Stimulated activated CD8-positive, alpha-beta memory T cell treated with anti-CD3 and anti-CD28 coated beads, Interleukin-4, amount 100 ng/mL, for 48 hours (primary cell): ENCODE measurements at places on chromosomes 6 and 20.

DNA sequence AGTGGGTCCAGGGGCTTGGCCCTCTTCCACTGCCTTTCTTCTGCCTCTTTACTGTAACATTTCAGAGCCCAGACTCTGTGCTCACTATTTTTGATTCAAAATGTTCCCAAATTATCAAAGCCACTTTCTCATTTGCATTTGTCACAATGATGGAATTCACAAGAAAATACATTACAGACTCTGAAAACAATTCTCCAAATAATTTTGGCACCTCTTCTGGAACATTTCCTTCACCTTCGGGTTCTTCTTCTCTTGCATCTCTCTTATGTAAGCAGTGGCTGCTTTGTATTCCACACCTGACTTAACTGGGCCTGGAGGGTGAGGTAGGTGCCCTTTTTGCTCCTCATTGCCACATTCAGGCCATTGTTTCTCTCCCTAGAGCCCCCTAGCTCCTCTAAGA lies 30.0 kb downstream of the ZNF184 start:
- DNase-seq: no peak

GRCh38 chr6:136860043-136860442 lies 37.7 kb downstream of the PEX7 start:
- DNase-seq: no peak

DNA sequence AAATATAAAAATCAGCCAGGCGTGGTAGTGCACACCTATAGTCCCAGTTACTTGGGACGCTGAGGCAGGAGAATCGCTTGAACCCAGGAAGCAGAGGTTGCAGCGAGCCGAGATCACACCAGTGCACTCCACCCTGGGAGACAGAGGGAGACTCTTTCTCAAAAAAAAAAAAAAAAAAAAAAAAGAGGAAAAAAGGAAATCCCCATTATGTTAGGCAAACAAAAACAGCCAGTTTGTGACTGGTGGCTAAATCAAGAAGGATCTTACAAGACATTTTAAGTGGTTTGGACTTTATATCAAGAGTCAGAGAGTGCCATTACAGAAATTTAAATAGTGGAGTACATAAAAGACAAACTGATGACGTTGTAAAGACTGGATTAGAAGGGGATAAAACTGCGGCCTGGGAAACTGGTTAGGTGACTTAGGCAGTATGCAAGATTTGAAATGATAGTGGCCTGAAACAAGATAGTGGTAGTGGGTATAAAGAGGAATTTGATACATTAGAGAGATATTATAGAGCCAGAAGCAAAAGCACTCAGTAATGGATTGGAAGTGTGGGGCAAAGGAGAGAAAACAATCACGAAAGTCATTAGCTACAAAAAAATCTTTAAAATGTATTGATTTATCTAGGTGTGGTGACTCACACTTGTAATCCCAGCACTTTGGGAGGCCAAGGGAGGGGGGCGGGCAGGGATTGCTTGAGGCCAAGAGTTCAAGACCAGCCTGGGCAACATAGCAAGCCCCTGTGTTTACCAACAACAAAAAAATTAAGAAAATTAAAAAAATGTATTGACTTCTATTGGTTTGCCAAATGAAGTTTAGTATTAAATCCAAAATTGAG lies 1.7 kb upstream of the MYO6 start:
- DNase-seq: no peak

DNA sequence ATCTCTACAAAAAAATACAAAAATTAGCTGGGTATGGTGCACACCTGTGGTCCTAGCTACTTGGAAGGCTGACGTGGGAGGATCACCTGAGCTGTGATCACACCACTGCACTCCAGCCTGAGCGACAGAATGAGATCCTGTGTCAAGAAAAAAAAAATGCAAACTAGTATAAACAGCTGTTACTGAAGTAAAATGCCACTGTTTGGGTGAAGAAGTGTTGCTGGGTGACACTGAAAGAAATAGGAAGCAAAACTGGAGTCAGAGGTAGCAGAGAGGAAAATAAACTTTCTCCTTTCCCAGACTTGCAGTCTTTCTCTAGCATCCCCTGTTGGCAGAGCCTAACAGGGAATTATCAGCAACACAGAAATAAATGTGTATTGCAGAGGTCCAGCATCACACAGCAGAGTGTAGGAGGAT lies 241.2 kb upstream of the PREP start:
- DNase-seq: no peak

DNA sequence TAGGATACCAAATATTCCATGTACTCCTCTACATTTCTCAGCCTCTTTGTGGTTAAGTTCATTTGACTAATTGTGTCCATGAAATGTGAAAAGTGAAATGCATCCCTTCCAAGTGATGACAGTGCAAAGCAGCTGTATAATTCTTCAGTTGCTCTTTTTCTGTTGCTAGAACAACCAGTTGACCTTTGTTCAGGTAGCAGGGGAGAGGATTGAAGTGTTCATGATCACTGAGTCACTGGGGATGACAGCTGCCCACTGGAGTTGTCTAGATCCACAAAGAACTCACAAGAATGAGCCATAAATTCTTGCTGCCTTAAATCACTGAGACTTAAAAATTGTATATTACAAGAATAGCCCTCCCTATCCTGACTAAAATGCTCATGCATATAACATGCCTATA lies 254.6 kb downstream of the EPHA7 start:
- no peak for DNase-seq

GRCh38 chr6:90411292-90411781 lies 114.7 kb upstream of the BACH2 start:
- DNase-seq: peak; percentile 76

DNA sequence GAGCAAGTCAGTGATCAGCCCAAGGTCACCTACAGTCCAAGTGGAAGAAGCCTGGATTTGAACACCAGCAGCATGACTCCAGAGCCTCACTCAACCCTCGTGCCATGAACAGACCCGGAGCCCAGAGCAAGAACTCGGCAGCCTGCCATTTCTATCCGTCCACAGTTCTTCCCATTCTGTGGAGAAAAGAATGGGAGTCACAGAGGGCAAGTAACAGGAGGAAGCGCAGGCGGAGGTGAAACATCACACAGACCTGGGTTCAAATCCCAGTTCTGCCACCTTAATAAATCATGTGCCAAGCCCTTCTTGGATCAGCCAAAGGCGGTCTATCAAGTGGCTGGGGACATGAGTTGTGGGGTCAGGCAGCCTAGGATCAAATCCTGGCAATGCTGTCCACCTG lies 4.3 kb downstream of the PREX1 start:
- DNase-seq: no peak

GRCh38 chr20:40322941-40323340 lies 366.1 kb downstream of the MAFB start:
- no peak for DNase-seq

DNA sequence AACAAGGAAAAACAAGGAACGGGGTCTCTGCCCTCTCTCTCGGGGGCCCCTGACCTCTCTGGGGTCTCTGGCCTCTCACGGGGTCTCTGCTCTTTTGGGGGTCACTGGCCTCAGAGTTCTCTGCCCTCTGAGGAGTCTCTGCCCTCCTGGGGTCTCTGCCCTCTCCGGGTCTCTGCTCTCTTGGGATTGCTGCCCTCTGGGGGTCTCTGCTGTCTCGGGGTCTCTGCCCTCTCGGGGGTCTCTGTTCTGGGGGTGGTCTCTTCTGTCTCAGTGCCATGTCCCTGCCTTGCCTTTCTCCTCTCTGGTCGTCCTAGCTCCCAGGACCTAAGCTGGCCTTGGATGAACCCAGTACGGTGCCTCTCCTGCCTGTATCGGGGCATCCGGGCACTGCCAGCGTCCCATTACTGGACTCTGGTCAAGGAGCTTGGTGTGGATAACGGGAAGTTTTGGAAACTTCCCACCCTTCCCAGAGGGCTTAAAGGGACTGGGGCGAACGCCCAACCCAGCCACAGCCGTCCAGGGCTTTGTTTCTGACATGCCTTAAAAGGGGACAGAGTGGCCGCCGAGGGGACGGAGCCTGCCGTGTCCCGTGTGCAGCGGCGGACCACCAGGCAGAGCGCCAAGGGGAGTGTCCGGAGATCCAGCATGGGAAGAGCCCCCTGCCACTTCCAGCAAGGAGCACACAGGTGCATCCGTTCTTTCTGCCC lies 24.7 kb upstream of the MRGBP start:
- no peak for DNase-seq

GRCh38 chr6:395432-396125 lies 4.0 kb downstream of the IRF4 start:
- peak; percentile 29 for DNase-seq

DNA sequence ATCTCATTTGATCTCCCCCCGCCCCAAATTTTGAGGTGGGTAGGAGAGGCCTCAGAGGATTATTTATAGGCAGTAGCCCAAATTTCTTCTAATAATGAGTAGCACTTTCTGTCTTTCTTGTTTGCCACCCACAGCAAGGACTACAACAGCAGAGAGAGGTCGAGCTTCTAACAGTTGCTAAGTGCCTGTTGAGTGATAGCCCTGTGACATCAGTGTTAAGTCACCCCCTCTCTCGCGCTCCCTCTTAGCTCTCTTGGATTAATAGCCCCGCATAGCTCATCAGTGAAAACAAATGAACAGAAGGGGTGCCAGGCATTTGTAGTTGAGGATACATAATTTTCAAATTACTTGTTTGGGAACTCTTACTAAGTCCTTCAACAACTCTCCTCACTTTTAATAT lies 3.5 kb downstream of the ANKRD60 start:
- DNase-seq: no peak

DNA sequence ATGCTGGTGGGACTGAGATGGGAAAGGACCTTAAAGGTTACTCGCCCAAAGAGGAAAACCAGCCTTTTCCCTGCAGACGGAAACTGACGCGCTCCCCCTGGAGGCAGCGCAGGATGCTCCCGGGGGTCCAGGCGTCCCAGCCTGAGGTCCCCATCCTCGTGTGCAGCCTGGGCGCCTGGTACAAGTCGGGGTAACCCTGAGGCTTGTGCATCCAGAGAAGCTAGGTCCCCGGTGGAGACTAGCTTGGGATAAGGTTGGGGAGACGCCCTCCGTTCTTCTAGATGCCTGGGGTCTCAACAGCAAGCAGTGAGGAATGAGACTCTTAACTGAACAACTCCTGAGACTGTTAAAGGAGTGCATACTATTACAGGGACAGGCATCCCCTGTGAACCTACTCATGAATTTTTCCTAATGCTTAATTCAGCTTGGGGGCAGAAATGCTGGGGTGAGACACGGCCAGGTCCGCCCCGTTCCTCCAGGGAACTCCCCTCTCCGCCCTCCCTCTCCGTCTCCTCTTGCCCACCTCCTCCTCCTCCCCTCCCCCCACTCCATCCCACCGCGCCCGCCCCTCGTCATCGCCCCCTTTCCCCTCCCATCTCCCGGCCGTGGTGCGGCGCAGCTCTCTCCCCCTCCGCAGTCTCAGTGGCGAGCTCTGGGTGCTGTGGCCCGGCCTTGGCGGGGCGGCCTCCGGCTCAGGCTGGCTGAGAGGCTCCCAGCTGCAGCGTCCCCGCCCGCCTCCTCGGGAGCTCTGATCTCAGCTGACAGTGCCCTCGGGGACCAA lies at the start of gene PRSS35:
Gene PRSS35, plus strand, starts transcription at position 634 of the 781 bp plus-strand sequence. CDS start 10,908 bp downstream, outside the sequence.
- DNase-seq: peak; percentile 43

DNA sequence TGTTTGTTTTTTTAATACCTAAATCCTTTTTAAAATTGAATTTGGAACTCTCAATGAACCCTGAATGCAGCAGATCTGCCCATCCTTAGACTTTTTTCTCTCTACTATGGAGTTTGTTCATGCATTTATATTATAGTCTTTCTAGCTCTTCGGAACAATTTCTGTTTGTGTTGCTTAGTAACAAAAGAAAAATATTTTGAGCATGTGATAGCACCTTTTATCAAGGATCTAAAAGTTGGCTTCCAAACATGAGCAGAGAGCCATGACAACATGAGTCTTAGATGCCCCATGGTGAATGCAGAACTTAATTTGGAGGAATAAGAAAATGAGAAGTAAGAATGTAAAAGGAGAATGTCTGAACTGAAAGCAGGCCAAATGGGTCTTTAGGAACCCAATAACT lies 133.7 kb downstream of the EDN1 start:
- DNase-seq: no peak

- DNase-seq: no peak
Observed at GRCh38 chr6:133764008-133764753, 124.7 kb upstream of the TCF21 start.

DNA sequence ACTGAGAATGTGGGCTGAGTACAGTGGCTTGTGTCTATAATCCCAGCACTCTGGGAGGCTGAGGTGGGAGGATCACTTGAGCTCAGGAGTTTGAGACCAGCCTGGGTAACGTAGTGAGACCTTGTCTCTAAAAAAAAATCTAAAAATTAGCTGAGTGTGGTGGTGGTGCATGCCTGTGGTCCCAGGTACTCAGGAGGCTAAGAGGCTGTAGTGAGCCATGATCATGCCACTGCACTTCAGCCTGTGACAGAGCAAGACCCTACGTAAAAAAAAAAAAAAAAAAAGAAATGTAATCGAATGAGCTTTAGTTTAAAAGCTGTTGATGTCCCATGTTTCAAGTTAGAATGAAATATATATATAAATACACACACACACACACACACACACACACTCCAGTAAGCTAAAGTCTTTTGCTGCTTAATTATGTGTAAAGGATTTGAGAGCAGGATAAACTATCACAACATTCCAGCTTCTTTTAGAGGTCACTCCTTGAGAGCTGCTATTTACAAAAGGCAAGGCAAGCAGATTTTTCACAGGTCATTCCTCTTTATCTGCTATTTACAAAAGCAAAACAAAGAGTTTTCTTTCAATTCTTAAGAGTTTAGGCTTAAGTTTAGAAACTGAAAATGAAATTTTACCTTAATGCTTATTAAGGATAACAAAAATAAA lies 4.7 kb upstream of the MICAL1 start:
- no peak for DNase-seq

- DNase-seq: no peak
Observed at GRCh38 chr6:74320074-74320473, 624.1 kb downstream of the CD109 start.

GRCh38 chr6:118770835-118771234 lies 119.4 kb upstream of the CEP85L start:
- DNase-seq: no peak

GRCh38 chr6:88361298-88361697 lies 195.2 kb upstream of the CNR1 start:
- DNase-seq: no peak

- no peak for DNase-seq
Observed at GRCh38 chr20:2364044-2364443, 16.7 kb upstream of the TGM6 start.

GRCh38 chr20:43284486-43284885 lies 94.8 kb upstream of the PTPRT start:
- DNase-seq: no peak

- DNase-seq: no peak
Observed at GRCh38 chr6:38938741-38939140, 109.8 kb upstream of the GLP1R start.

GRCh38 chr6:169961772-169962561 lies 210.5 kb downstream of the ERMARD start:
- DNase-seq: peak; percentile 47

GRCh38 chr6:168050881-168051586 lies 28.0 kb downstream of the FRMD1 start:
- DNase-seq: no peak

GRCh38 chr6:9316831-9317230 lies 881.5 kb upstream of the SLC35B3 start:
- DNase-seq: no peak

DNA sequence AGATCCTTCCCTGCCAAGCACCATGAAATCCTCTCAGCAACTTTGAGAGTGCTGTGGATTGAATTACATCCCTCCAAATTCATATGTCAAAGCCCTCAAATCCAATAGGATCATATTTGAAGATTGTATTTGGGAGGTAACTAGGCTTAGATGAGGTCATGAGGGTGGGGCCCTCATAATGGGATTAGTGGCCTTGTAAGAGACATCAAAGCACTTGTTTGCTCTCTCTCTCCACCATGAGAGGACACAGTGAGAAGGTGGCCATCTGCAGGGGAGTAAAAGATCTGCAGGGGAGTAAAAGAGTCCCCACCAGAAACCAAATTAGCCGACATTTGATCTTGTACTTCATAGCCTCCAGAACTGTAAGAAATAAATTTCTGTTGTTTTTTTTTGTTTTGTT lies 298.2 kb downstream of the SAMD5 start:
- DNase-seq: no peak
